ENCODE measurements at places on chromosomes 3 and 15.
A peak's percentile ranks its signal among the peaks of the same experiment; 100 is the strongest.

DNA sequence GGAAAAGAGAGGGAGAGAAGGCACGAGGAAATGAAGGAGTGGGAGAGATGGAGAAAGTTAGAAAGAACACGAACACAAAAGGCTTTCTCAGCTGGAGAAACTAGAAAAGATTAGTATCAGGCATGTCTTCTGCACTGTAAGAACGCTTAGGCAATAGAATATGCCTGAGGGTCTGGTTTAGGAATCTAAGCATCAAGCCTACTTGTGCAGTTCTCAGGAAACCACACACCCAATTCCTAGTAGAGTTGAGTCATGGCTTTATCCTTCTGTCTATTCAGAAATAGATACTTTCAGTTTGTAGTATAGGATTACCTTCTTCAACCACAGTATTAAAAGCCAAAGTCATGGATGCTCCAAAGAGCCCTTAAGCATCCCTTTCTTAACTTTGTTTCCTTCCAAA lies 969.4 kb downstream of the NTRK3 start:
- DNase-seq, result no peak

DNA sequence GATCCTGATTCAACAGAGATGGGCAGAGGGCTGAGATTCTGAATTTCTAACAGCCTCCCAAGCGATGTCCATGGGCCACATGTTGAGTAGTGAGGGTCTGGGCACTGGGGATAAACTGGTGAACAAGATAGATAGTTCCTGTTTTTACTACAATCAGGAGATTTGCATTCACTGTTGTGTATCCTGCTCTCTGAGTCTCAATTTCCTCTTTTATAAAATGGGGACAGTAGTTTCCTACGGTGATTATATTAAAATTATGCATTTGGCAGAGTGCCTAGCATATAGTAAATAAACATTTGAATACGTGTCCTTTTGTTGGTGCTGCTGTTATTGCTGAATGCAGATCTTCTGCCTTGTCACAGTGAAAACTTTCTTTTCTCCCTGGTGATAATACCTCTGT lies 102.5 kb downstream of the MYH15 start:
- DNase-seq, result peak; percentile 39

- peak; percentile 21 for DNase-seq
These were observed 47.7 kb downstream of the MECOM start for GRCh38 chr3:169615833-169616232.

GRCh38 chr15:55665605-55666227 lies 77.2 kb downstream of the PRTG start:
- no peak for DNase-seq

DNA sequence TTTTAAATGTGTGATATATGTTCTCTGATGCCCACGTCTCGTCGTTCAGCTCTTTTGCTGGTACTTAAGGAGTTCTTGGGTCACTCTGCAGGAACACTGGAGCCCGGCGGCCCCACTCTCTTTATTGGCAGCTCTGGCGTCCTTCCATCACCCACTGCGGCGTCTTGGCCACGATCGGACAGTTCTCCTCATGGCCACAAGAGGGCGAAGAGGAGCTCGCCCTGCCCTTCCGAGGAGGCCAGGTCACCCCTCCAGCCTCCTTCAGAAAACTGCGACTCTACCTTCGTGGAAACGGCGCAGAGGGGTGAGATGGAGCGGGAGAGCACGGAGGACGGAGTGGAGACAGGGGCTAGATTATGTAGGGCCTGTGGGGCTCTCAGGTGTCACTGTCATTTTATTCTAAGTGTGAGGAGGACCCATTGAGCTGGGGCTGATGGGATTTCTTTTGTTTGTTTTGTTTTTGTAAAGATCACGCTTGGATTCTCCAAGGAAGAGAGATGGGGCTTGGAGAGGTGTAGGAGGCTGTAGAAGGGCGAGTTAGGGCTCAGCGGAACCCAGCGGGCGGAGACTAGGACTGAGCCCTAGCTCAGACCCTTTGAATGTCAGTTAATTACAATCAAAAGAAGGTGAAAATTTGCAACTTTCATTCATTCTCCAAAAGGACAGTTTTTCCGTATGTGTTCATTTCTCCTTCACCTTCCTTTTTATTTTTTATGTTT lies 28.0 kb upstream of the GABRA5 start:
- peak; percentile 25 for DNase-seq

- DNase-seq, result no peak
These were observed 21.5 kb upstream of the FSTL1 start for GRCh38 chr3:120472121-120472844.

DNA sequence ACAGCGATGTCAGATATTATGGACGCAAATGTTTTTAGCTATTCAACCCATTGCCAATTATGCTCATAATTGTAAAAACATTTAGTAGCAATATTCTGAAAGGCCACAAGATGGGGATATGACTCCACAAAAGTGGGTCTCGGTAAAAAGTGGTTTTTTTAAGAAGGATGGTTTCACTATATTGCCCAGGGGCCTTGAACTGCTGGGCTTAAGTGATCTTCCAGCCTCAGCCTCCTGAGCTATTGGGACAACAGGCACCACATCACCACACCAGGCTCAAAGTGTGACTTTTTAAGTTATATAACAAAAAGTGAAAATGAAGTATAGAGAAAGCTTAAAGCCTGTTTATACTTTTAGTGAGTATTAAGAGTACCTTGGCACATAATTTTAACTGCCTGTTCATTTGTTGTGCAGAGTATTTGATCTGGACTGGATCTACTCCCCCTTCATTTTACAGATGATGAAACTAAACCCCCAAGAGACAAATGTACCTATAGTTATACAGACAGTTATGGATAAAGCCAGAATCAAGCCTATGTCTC lies 9.4 kb downstream of the NAA50 start:
- peak; percentile 22 for DNase-seq

- no peak for DNase-seq
These were observed 524.1 kb upstream of the CBLB start for GRCh38 chr3:106392915-106393314.

DNA sequence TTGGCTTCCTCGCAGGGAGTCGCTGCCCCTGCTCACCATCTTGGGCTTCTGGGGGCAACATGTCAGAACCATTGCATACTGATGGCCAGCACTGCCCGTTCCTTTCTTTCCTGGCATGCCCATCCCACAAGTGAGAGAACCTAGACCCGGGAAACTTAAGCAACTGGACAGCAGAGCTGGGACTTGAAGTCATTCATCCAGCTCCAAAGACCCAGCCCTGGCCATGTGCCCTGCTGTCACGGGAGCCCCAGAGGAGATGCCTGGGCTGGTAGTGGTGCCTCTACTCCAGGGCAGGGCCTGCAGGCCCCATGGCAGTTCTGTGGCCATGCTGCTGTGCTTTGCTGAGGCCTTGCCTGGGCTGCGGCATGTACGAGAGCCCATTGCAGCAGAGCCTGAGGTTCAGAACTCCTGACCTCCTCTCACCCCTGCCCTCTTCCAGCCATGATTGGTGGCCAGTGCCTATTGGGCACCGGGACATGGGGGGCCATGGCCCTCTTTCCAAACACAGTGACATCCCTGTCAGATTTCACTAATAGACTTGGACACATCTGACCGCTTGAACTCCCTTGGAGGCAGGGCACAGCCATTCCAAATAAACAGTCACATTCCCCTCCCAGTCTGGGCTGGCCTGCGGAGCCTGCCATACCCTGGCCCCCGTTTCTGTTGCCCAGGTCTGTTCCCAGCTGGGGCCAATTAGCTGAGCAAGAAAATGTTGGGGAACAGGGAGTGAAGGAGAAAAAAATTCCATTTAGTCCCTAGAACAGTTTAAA lies 115.9 kb downstream of the EEFSEC start:
- no peak for DNase-seq

DNA sequence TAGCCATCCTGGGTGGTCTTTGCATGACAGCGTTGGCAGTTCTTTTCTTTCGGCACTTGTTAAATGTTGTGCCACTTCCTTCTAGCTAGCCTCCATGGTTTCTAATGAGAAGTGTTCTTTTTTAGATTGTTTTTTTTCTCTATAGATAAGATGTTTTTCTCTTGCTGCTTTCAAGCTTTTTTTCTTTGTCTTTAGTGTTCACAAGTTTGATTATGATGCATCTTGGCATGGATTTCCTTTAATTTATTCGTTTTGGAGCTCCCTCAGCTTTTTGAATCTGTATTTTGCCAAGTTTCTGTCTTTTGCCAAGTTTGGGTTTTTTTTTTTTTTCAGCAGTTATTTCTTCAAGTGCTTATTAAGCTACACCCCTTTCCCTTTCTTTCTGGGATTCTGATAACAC lies 53.1 kb downstream of the TM2D3 start:
- no peak for DNase-seq

DNA sequence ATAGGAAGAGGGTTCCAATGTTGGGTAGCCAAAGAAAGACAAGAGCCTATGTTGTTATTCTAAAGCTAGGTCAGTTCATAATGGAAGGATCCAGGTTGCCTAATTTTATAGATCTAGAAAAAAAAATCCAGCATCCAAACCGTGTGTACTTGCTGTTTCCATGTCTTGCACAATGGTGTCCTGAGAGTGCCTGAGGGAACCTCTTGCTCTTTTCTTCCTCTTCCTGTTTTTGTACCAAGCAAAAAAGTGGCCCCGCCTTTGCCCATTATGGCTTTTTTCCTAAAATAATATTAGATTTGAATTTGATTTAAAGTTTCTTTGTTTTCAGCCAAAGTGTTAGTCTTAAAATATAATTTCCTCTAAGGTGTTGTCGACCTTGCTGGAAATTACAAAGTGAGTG lies 224.4 kb downstream of the RYR3 start:
- DNase-seq, result no peak

Measured in NCI-H1417 (cell line).